ENCODE measurements at places on chromosomes 13 and 19. TPM values are rescaled to one million over a fixed set of nuclear protein-coding genes. Genes with fewer than 3 reads are reported as not detected.

Gene UBA52
- 324 TPM for total RNA-seq

Gene SGCG
- total RNA-seq, result not detected

Gene ZNF570
- 2.3 TPM for total RNA-seq

DNA sequence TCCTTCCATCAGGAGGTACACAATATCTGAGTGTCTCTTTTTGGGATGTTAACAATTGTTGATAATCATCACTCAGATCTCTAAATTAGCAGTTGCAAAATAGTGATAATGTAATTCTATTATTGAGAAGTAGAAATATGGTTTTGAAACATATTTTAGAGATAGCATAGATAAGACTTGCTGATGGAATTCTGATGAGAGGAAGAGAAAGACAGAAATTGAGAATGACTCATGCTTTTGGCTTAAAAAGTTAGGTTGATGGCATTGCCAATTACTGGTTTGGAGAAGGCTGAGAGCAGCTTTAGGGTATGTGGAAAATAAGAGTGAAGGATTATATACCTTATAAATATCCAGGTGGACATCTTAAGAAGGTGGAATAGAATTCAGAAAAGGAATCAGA is 106.4 kb upstream of the EDNRB start:
- H3K27me3 ChIP-seq, result no peaks in the 10 kb centered on the region
- no peaks in the 10 kb centered on the region for H3K36me3 ChIP-seq
- no peak overlapping the region for H3K4me3 ChIP-seq
- DNase-seq, result no peak
- no peaks in the 10 kb centered on the region for H3K4me1 ChIP-seq

DNA sequence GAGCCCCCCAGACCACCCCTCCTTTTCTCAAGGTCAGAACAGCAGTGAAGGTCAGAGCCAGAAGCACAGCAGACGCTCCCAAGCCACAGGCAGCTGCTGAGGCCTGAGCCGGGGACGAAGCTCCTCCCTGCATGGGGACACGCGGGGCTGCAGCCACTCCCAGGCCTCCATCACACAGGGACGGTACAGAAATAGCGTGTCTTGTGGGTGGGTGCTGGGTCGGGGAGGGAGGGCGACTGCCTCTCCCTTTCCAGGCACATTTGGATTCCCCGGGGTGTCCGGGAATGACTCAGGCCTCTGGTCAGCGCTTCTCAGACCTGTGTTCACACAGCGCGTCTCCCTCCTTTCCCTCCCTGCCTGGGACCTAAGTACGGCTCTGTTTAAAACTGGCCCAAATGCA is 33.2 kb downstream of the RASA3 start:
- no peaks in the 10 kb centered on the region for H3K4me1 ChIP-seq
- H3K4me3 ChIP-seq, result no peak overlapping the region
- H3K27ac ChIP-seq, result no peak overlapping the region
- no peaks in the 10 kb centered on the region for H3K36me3 ChIP-seq
- no peaks in the 10 kb centered on the region for H3K27me3 ChIP-seq

DNA sequence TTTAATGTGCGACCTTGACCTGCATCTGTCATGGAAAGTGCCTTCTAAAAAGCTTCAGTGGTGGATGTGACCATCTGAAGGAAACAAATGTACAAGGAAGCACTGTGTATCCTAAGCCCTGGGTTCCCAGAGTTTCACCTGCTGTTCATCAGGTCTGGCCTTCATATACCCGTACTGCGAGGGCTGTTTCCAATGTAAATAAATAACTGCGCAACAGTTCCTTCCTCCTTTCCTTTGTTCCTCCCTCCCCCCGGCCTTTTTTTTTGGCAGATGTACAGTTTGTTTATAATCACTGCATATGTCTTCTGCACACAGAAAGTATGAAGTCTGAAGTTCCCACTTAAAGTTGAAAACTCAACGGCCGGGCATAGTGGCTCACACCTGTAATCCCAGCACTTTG is 5.2 kb downstream of the FAAP24 start:
- no peak overlapping the region for H3K4me3 ChIP-seq
- peaks cover 5% of the 10 kb centered on the region for H3K36me3 ChIP-seq
- H3K27ac ChIP-seq, result no peak overlapping the region
- H3K27me3 ChIP-seq, result no peaks in the 10 kb centered on the region

- no peak overlapping the region for H3K4me3 ChIP-seq
- no peak for DNase-seq
- no peaks in the 10 kb centered on the region for H3K27me3 ChIP-seq
Measured at GRCh38 chr13:112996671-112997091, 27.7 kb downstream of the MCF2L start.

- no peaks in the 10 kb centered on the region for H3K4me1 ChIP-seq
- H3K36me3 ChIP-seq, result no peaks in the 10 kb centered on the region
- no peak overlapping the region for H3K4me3 ChIP-seq
- DNase-seq, result no peak
- H3K27me3 ChIP-seq, result no peaks in the 10 kb centered on the region
Measured at GRCh38 chr13:67238277-67238859, 8.2 kb upstream of the PCDH9 start.

DNA sequence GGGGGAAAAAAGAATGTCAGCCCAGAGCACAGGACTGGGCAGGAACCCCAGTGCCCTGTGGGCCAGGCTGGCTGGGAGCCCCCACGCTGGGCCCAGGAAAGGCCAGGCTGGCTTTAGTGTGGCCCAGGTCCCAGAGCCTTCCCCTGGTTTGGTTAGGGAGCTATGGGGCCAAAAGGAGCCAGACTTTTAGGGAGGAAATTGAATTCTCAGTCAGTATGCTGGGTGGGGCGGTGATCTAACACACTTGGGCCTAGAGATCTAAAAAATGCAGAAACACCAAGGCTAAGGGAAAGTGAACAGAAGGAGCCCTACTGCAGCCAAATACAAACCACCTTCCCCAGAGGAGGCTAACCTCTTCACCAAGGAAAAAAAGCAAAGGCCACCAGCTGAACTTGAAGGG is 137.5 kb downstream of the CRYL1 start:
- H3K4me1 ChIP-seq, result no peaks in the 10 kb centered on the region
- no peak overlapping the region for H3K4me3 ChIP-seq
- no peak for DNase-seq
- H3K36me3 ChIP-seq, result no peaks in the 10 kb centered on the region

GRCh38 chr19:4516939-4517300 is 1.4 kb downstream of the PLIN4 start:
- no peak overlapping the region for H3K4me3 ChIP-seq
- no peaks in the 10 kb centered on the region for H3K27me3 ChIP-seq
- no peak overlapping the region for H3K27ac ChIP-seq
- H3K4me1 ChIP-seq, result peaks cover 39% of the 10 kb centered on the region

- H3K27ac ChIP-seq, result no peak overlapping the region
- no peaks in the 10 kb centered on the region for H3K27me3 ChIP-seq
- no peak for DNase-seq
- H3K36me3 ChIP-seq, result peaks cover 3% of the 10 kb centered on the region
- peaks cover 18% of the 10 kb centered on the region for H3K4me1 ChIP-seq
Measured at GRCh38 chr19:6732803-6733337, 4.5 kb downstream of the GPR108 start.

DNA sequence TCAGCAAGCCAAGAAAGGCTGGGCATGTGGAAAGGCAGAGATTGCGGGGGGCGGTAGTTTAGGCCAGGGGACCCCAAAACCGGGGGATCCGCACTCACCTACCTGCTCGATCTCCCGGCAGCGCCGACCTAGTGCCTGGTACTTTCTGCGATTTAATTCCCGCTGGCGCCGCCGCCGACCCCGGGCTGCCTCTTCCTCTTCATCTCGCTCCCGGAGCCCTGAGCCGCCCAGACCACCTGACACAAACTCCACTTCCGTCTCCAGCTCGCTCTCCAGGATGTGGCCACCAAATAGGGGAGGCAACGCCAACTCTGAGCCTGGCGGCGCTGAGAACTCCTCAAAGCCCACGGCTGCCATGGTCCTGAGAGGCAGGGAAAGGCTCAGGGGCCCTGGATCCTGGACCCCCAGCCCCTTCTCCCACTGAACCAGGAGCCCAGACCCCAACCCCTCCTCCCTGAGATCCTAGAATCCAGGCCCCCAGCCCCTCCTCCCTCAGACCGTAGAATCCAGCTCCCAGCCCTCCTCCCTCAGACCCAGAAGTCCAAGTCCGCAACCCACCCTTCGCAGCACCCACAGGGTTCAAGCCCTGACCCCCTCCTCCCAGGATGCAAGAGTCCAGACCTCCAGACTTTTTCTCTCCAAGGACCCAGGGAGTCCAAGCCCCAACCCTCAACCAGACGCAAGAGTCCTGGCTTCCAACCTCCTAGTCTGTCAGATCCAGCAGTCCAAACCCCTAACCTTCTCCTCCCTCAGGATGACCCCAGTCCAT is 933 bp downstream of the TFPT start:
- peak overlapping the region; percentile 90 for H3K27ac ChIP-seq
- H3K27me3 ChIP-seq, result no peaks in the 10 kb centered on the region
- peak overlapping the region; percentile 98 for H3K4me3 ChIP-seq
- peaks cover 3% of the 10 kb centered on the region for H3K36me3 ChIP-seq

GRCh38 chr19:19514215-19514657 is 1.1 kb downstream of the TSSK6 start:
- no peaks in the 10 kb centered on the region for H3K27me3 ChIP-seq
- H3K4me3 ChIP-seq, result peak overlapping the region; percentile 8
- peaks cover 6% of the 10 kb centered on the region for H3K4me1 ChIP-seq
- DNase-seq, result peak; percentile 65
